ENCODE measurements at places on chromosomes 6 and 20. TPM values are rescaled to one million over a fixed set of nuclear protein-coding genes. Genes with fewer than 3 reads are reported as not detected.
A peak's percentile ranks its signal among the peaks of the same experiment; 100 is the strongest.

- DNase-seq, result no peak
Measured at GRCh38 chr6:70843328-70843918, 113.4 kb downstream of the B3GAT2 start.

GRCh38 chr6:143112837-143113236 is 52.1 kb downstream of the AIG1 start:
- no peak for DNase-seq

- no peak for DNase-seq
Measured at GRCh38 chr6:108728826-108729225, 119.4 kb upstream of the ARMC2 start.

DNA sequence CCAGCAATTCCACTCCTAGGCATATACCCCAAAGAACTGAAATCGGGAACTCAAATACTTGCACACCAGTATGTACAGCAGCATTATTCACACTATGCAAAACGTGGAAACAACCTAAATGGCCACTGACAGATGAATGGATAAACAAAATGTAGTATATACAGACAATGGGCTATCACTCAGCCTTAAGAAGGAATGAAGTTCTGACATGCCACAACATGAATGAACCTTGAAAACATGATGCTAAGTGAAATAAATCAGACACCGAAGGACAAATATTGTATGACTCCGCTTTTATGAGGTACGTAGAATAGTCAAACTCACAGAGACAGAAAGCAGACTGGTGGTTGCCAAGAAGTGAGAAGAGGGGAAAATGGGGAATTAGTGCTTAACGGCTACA is 59.1 kb upstream of the CCN6 start:
- DNase-seq, result no peak

DNA sequence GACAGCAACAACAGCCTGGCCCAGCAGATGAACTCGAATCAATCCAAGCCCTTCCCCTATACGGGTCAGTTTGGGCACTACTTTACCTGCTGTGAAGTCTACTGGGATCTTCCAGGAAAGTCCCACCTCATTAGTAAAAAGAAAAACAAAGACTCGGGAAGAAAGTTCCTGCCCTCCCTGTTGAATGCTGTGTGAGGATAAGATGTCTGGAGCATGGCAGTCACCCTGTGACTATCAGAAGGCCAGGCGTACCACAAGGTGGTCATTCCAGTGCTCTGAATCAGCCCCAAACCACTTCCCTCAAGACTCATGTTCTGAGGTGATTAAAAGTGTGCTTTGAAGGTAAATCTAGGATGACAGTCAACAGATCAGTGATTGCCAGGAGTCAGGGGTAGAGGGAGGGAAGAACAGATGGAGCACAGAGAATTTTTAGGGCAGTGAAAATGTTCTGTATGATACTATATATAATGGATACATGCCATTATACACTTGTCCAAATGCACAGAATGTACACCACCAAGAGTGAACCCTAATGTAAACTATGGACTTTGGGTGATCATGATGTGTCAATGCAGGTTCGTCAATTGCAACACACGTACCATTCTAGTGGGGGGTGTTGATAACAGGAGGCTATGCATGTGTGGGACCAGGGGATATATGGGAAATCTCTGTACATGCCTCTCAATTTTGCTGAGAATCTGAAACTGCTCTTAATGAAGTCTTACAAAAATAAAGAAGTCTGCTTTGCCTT is 14.7 kb downstream of the FKBP1A start:
- DNase-seq, result no peak

DNA sequence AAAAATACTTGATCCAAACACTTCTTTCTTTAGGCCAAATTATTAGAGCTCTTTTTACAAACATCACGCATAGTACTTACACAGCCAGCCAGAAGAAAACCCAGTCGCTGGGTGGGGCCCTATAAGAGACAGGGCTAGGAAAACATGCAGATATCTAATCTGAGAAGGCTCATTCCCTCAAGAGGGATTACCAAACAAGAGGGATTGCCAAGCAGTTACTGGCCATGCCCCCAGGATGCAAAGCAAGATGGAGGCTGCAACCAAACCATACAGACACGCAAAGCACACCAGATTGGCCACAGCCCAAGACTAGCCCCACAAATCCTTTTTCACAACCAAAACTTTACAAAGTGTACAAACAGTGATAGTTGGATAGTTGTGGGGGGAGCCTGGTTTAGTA is 1235.4 kb upstream of the GJE1 start:
- DNase-seq, result peak; percentile 8

DNA sequence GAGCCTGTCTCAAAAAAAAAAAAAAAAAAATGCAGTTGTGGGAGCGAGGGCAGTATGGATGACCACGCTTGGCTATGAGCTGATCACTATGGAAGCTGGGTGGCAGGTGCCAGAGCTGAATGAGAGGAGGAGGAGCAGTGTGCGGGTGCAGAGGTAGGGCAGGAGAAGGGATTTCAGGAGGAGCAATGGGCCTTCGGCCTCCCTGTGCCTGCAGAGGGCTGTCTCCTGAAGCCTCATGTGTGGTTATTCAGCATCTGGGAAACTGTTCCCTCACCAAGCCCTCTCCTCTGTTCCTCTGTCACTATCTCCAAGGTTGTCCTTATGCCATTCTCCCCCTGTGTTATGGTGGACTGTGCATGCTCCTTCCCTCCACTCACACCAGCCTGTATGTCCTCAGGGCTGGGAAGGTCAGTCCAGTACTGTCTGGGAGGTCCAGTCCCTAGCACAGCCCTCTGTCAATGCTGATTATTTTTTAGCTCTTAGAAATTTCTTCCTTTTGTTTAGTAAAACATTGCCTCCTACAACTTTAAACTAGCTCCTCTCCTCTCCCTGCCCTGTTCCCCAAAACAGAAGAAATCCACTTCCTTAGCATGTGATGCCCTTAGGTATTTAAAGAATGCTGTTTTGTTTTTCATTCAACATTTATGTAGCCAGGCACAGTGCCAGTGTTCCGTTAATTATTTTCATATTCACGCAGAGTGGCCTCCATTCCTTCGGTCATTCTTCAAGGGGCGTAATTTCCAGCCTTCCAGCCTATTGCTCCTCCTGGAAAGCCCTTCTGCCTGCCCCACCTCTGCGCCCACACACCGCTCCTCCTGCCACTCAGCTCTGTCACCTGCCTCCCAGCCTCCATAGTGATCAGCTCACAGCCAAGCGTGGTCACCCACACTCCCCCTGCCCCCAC is 48.9 kb downstream of the CNBD2 start:
- no peak for DNase-seq

DNA sequence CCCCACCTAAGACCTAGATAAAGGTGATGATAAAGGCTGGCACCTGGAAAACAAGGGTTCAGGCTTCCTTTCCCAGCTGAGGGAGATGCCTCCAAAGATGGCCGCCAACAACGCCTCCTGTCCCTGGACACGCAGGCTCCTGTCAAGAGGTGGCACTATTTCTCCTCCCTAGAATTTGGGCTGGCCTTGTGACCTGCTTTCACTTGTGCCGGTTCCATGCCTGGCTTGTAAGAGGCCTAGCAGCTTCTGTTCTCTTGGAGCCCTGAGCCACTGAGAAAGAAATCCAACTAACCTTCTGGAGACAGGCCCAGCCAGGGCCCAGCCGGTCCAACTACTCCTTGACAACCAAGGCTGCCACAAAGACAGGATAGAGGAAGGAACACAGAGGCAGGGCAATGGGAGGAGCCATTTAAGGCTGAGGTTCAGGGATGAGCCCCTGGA is 60.2 kb upstream of the RALY start:
- peak; percentile 62 for DNase-seq

DNA sequence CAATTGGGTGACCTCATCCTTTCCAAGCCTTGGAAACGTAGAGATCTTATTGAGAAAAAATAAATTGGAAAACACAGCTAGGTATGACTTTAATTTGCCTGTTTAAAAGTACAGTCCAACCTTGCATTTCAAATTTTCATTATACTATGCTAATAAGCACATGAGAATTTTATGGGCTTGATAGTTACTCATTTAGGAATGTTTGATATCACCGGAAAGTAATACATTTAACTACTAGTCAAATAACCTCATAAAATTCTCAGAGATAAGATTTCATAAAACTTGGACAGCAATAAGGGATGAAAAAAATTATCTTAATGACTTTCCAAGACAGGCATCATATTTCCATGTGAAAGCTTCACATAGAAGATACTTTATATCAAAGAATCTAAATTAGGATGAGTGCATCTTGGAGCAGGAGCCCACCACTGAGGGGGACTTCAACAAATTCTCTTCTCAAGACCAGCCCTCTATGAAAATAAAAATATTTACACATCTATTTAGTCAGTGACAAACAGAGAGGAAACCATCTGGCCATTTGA is 236.3 kb downstream of the EPHA7 start:
- no peak for DNase-seq

GRCh38 chr20:35320396-35321126 is 28.3 kb upstream of the FAM83C start:
- no peak for DNase-seq

DNA sequence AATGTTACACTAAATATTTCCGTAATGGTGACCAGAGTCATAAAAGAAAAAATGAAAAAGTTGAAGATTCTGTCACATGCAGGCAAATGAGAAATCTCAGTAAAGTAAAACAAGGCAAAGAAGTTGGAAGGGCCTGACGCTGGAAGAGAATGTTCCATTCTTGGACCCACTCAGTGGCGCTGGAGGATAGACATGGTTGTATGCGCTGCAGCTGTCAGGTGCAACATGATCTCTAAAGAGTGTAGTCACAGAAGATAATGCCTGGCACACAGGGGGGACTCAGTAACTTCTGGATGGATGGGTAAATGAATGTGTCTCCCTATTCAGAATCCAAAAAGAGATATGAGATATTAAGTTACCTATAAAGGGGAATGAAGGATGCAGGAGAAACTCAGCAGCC is 116.3 kb downstream of the FAXC start:
- no peak for DNase-seq

DNA sequence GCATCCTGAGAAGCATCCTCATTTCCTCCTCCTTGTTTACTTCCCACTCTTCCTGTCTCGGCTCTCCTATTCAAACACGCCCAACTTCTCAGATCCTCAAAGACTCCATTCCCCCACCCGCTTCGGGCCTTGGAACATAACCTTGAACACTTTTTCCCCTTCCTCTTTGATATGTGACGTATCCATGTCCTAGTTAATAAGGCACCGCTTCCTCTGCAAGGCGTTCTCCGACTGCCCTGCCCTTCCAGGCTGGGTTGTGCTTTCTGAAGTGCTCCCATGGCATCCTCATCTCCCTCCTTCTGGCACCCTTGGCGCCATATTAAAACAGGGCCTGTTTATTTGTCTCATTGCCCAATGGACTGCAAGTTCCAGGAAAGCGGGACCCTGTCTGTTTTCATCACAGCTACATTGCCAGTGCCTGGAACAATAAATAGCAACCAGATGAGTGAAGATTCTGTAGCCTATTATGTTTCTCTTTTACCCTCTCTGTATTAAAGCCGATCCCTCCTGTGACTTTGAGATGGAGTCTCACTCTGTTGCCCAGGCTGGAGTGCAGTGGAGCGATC is 115.3 kb upstream of the TRAF3IP2 start:
- DNase-seq, result no peak

DNA sequence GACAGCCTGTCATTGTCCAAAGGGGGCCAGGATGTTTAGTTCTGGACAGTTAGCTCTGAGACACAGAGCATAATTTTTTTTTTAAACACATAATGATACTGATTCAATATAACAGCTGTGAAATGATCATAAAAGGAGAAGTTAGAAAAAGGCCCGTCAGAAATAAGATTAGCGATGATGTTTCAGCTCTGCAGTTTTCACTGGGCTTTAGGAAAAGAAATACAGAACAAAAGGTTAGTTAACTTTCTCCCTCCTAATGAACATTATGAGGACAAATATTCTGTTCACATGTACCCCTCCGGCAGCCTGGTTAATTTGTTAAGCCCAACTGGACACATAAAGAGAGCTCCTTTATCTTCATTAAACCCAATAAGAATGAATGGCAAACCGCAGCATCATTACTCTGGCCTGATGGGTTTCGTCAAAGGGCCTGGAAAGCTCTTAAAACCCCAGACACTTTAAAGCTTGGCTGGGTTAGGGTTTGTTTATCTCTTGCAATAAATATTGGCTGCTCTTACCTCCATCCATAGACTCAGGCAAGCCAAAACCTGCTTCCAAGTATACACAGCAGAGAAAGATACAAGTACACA is 394.6 kb downstream of the KIF16B start:
- no peak for DNase-seq

DNA sequence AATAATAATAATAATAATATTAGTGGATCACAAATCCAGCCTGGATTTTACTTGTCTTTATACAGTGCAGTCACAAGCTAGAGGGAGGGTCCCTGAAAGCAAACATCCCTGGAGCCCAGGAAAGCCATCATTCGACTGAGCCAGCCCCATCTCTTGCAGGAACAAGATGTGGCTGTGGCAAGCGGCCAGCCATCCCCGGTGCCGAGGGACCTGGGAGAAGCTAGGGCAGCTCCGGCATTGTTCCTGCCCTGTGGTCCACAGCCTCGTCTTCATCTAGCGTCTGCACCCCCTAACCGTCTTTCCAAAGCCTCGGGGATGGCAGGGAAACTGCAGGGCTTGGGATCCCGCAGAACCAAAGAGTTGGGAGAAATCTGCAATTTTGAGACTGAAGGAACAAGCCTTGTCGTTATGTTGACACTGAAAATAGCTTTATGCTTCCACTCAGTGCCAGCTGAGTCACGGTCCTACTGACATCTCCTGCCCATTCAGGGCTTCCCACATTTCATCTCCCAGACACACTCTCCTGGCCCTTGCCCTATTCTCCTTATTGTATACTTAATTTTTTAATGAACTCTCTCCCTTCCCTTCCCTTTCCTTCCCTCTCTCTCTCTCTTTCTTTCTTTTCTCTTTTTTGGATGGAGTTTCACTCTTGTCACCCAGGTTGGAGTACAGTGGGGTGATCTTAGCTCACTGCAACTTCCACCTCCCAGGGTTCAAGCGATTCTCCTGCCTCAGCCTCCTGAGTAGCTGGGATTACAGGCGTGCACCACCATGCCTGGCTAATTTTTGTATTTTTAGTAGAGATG is 62.5 kb upstream of the ZNFX1 start:
- peak; percentile 74 for DNase-seq

DNA sequence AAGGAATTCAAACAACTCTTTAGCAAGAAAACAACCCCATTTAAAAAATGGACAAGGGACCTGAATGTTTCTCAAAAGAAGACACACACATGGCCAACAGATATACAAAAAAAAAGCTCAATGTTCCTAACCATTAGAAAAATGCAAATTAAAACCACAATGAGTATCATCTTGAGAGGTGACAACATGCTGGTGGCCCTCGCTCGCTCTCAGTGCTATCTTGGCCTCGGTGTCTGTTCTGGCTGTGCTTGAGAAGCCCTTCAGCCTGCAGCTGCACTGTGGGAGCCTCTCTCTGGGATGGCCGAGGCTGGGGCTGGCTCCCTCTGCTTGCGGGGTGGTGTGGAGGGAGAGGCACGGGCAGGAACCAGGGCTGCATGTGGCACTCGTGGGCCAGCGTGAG is 13.4 kb downstream of the SPINT4 start:
- no peak for DNase-seq

The ARFGEF3 gene
- 2.0 TPM for total RNA-seq

The GFRA4 gene
- not detected for total RNA-seq

The CLPSL2 gene
- total RNA-seq, result not detected

The FKBP1C gene
- 0.35 TPM for total RNA-seq

The NDUFAF4 gene
- total RNA-seq, result 86.9 TPM

The MRPS18B gene
- 68.1 TPM for total RNA-seq

The PLCB4 gene
- total RNA-seq, result 27.7 TPM

The THBS2 gene
- total RNA-seq, result 26.8 TPM
